ENCODE measurements at places on chromosomes 16 and 17. TPM values are rescaled to one million over a fixed set of nuclear protein-coding genes. Genes with fewer than 3 reads are reported as not detected.

The MSLN gene
- 0.31 TPM for total RNA-seq

The SP6 gene
- total RNA-seq, result 0.18 TPM

The GSDMA gene
- total RNA-seq, result 0.22 TPM

The PRSS33 gene
- not detected for total RNA-seq

The CCDC78 gene
- 0.18 TPM for total RNA-seq

The KRT34 gene
- not detected for total RNA-seq

The SEZ6L2 gene
- total RNA-seq, result 1.1 TPM

The TPSG1 gene
- total RNA-seq, result not detected

The CD300H gene
- not detected for total RNA-seq

The CHST4 gene
- 0.04 TPM for total RNA-seq

- no peaks in the 10 kb centered on the region for H3K36me3 ChIP-seq
- peaks cover 27% of the 10 kb centered on the region for H3K4me1 ChIP-seq
Observed at GRCh38 chr16:87687126-87687910, 78.5 kb downstream of the KLHDC4 start.

- H3K4me3 ChIP-seq, result no peak overlapping the region
- no peak overlapping the region for H3K27ac ChIP-seq
- no peaks in the 10 kb centered on the region for H3K27me3 ChIP-seq
- no peaks in the 10 kb centered on the region for H3K36me3 ChIP-seq
- no peak for DNase-seq
Observed at GRCh38 chr16:55016515-55016914, 85.8 kb downstream of the IRX5 start.

GRCh38 chr17:66398059-66398458, 95.6 kb downstream of the PRKCA start:
- no peaks in the 10 kb centered on the region for H3K4me1 ChIP-seq
- H3K27ac ChIP-seq, result no peak overlapping the region
- H3K27me3 ChIP-seq, result no peaks in the 10 kb centered on the region
- no peak overlapping the region for H3K4me3 ChIP-seq
- H3K36me3 ChIP-seq, result no peaks in the 10 kb centered on the region
- DNase-seq, result no peak

- H3K27ac ChIP-seq, result no peak overlapping the region
- H3K27me3 ChIP-seq, result no peaks in the 10 kb centered on the region
- DNase-seq, result no peak
- no peaks in the 10 kb centered on the region for H3K4me1 ChIP-seq
- no peak overlapping the region for H3K4me3 ChIP-seq
Observed at GRCh38 chr17:40576113-40576740, 11.0 kb upstream of the CCR7 start.

DNA sequence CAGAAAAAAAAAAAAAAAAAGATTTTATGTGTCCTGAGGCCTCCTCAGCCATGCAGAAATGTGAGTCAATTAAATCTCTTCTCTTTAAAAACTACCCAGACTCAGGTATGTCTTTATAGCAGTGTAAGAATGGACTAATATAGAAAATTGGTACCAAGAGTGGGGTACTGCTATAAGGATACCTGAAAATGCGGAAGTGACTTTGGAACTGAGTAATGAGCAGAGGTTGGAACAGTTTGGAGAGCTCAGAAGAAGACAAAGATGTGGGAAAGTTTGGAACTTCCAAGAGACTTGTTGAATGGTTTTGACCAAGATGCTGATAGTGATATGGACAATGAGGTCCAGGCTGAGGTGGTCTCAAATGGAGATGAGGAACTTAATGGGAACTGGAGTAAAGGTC, 17.3 kb upstream of the CNEP1R1 start:
- no peaks in the 10 kb centered on the region for H3K4me1 ChIP-seq
- no peak overlapping the region for H3K27ac ChIP-seq
- no peaks in the 10 kb centered on the region for H3K36me3 ChIP-seq
- H3K27me3 ChIP-seq, result peaks cover 2% of the 10 kb centered on the region
- DNase-seq, result no peak

- peaks cover 3% of the 10 kb centered on the region for H3K4me1 ChIP-seq
- no peak overlapping the region for H3K27ac ChIP-seq
- H3K36me3 ChIP-seq, result no peaks in the 10 kb centered on the region
- H3K27me3 ChIP-seq, result no peaks in the 10 kb centered on the region
- peak; percentile 29 for DNase-seq
Observed at GRCh38 chr17:73564843-73565242, 79.4 kb downstream of the SDK2 start.

GRCh38 chr17:43952724-43953666, 745 bp downstream of the PYY start:
- H3K27me3 ChIP-seq, result peaks cover 74% of the 10 kb centered on the region
- H3K36me3 ChIP-seq, result no peaks in the 10 kb centered on the region
- peaks cover 12% of the 10 kb centered on the region for H3K4me1 ChIP-seq
- DNase-seq, result peak; percentile 24

- no peak overlapping the region for H3K4me3 ChIP-seq
- H3K27ac ChIP-seq, result no peak overlapping the region
Observed at GRCh38 chr17:73560661-73561060, 83.6 kb downstream of the SDK2 start.

DNA sequence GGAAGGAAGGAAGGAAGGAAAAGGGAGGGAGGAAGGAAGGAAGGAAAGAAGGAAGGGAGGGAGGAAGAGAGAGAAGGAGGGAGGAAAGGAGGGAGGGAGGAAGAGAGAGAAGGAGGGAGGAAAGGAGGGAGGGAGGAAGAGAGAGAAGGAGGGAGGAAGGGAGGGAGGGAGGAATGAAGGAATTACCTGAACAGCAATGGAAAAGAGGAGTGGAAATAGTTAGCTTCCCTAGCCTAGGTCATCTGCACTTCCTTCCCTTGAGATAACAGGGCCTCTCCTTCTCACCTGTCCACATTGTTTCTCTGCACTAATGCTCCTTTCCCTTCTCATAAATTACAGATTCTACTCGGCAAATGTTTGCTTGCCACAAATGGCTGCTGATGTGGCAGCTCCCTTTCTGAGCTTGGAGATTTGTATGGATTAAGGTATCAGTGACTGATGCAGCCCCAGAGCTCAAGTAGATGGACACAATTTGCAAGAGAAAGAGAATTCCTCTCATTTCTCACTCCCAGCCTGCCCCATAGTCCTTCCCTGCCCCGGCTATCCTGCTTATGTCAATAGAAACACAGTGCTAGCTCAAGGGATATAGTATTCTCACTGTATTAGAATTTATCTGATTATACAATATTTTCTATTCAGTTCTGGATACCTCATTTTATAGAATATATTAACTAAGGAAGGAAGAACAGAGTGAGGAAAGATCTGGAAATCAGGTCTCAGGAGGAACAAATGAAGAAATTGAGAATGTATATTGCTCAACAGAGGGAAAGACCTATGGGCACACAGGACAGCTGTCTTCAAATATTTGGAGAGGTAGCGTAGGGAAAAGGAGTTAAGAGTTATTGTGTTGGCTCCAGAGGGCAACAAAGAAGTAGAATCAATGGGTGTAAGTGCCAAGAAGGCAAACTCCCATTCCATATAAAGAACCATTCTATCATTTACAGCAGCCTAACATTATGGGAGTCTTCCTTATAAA, 14.6 kb downstream of the HOXB1 start:
- H3K4me3 ChIP-seq, result no peak overlapping the region
- H3K27ac ChIP-seq, result no peak overlapping the region
- DNase-seq, result no peak
- no peaks in the 10 kb centered on the region for H3K36me3 ChIP-seq
- H3K27me3 ChIP-seq, result peaks cover 32% of the 10 kb centered on the region
- H3K4me1 ChIP-seq, result no peaks in the 10 kb centered on the region

DNA sequence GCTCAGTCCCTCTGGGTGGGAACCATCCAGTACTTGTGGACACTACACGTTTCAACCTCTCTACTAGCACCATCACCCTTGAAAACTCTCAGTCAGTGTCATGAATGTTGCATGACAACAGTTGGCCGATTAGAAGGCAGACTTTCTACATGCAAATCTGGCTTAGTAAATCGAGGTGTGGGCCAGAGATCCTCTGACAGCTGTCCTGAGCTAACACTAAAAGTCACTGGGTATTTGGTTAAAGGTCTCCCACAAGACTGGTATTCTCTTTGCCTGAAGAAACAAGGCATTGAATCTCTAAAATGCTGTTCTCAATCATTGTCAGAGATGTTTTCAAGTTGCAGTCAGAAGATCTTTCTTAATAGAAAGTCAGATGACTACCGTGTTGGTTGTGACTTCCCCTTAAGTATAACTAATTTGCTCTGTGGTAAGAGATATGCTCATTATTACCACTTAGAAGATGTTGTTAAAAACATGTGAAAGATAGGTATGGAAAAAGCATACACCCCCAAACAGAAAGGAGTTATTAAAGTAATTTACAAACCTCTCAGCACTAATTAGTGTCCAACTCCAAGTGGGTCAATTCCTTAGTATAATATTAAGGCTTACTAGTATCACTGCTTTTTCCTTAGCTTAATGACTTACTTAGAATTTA, 62.3 kb downstream of the WNT3 start:
- H3K4me1 ChIP-seq, result peaks cover 5% of the 10 kb centered on the region
- no peak overlapping the region for H3K27ac ChIP-seq
- DNase-seq, result no peak
- no peak overlapping the region for H3K4me3 ChIP-seq

- peak; percentile 67 for DNase-seq
- peaks cover 15% of the 10 kb centered on the region for H3K27me3 ChIP-seq
- H3K4me1 ChIP-seq, result peaks cover 35% of the 10 kb centered on the region
Observed at GRCh38 chr16:88941913-88942909, 34.8 kb downstream of the CBFA2T3 start.

GRCh38 chr16:64982581-64982980, 139.3 kb downstream of the CDH11 start:
- peaks cover 2% of the 10 kb centered on the region for H3K4me1 ChIP-seq
- no peak overlapping the region for H3K4me3 ChIP-seq
- peaks cover 23% of the 10 kb centered on the region for H3K36me3 ChIP-seq
- H3K27ac ChIP-seq, result no peak overlapping the region
- no peaks in the 10 kb centered on the region for H3K27me3 ChIP-seq

DNA sequence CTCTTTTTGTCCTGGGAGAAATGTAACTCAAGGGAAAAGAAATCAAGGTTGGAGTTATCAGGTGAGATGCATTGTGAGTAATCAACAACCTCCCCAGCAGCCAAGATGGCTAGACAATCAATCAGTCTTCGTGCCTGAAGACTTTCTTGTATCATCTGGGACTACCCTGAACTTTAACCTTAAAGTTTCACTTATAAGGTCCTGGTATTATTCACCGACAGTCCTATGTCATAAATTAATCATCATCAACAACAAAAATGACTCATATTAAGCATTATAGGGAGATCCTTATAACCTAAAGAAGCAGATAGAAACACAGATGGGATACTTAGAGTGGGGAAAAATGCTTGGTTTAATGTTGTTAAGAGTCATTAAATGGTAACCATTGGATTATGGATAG, 7.7 kb upstream of the TEKT3 start:
- no peak overlapping the region for H3K27ac ChIP-seq
- H3K27me3 ChIP-seq, result no peaks in the 10 kb centered on the region

- peak overlapping the region; percentile 36 for H3K4me3 ChIP-seq
- peak overlapping the region; percentile 21 for H3K27ac ChIP-seq
- peaks cover 47% of the 10 kb centered on the region for H3K4me1 ChIP-seq
Observed at GRCh38 chr17:14299280-14300141, 1.4 kb upstream of the HS3ST3B1 start.

DNA sequence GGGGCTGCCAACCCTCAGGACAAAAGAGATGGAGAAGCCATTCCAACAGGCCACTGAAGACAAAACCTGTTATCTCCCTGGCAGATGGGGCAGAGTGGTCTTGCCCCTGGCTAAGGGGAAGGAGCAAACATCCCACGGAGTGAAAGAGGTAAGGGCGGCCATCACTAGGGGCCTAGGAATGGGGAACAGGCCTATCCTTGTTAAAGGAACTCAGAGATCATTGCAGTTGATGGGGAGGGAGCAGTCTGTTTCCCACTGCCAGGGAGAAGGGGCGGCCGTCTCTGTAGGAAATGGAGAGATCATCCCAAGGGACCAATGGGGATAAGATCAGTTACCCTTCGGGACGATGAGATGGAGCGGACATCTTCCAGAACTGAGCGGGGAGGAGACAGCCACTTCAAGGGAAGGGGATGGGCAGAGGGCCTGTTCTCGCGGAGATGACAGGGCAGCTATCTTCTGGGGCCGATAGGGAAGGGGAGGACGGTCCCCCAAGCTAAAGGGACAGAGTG, 581 bp upstream of the TMEM208 start:
- H3K36me3 ChIP-seq, result peaks cover 35% of the 10 kb centered on the region
- peak overlapping the region; percentile 86 for H3K27ac ChIP-seq
- H3K27me3 ChIP-seq, result no peaks in the 10 kb centered on the region

DNA sequence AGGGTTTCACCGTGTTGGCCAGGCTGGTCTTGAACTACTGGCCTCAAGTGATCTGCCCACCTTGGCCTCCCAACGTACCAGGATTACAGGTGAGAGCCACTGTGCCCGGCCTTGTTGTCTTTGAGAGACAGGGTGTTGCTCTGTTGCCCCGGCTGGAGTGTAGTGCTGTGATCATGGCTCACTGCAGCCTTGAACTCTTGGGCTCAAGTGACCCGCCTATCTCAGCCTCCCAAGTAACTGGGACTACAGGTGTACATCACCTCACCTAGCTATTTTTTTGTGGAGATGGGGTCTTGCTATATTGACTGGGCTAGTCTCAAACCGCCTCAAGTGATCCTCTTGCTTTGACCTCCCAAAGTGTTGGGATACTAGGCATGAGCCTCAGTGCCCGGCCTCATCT, 68.4 kb downstream of the PGS1 start:
- no peak overlapping the region for H3K4me3 ChIP-seq
- DNase-seq, result no peak
- H3K27me3 ChIP-seq, result peaks cover 5% of the 10 kb centered on the region

GRCh38 chr16:84544031-84544773, 39.7 kb upstream of the MEAK7 start:
- no peaks in the 10 kb centered on the region for H3K36me3 ChIP-seq
- H3K27me3 ChIP-seq, result peaks cover 21% of the 10 kb centered on the region
- H3K27ac ChIP-seq, result no peak overlapping the region

DNA sequence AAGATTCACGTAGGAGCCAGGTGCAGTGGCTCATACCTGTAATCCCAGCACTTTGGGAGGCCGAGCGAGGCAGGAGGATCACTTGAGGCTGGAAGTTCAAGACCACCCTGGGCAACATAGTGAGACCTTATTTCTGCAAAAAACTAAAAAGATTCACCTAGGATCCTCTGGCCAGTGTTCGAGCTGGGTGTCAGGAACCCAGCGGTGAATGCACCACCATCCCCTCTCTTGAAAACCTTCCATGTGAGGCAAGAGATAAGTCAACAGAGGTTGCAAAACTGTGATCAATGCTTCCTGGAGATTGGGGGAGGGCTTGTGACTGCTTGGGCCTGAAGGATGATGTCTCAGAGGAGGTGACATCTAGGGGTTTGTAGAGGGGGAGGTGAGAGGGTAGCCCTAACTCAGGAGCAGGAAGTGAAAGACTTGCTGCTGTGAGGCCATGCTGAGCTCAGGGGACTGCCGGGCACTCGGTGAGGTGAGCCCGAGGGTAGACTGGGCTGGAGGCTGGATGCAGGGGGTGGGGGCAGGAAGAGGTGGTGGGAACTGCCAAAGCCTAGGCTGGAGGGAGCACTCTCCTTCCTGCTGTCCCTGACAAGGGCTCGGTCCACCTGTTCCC, 11.7 kb downstream of the GJD3 start:
- no peak overlapping the region for H3K4me3 ChIP-seq
- peaks cover 88% of the 10 kb centered on the region for H3K4me1 ChIP-seq
- no peak for DNase-seq
- H3K27ac ChIP-seq, result no peak overlapping the region
- H3K27me3 ChIP-seq, result no peaks in the 10 kb centered on the region
- peaks cover 93% of the 10 kb centered on the region for H3K36me3 ChIP-seq

All from muscle of leg (tissue), 16 donors.